ENCODE measurements at places on chromosomes 3 and 15. TPM values are rescaled to one million over a fixed set of nuclear protein-coding genes. Genes with fewer than 3 reads are reported as not detected.

The DGKG gene
- 3.5 TPM for polyA plus RNA-seq

The CFAP91 gene
- polyA plus RNA-seq: 6.0 TPM

The MASP1 gene
- 7.8 TPM for polyA plus RNA-seq

The KLHL40 gene
- polyA plus RNA-seq: not detected

The STRA6 gene
- polyA plus RNA-seq: 6.9 TPM

Data from right lung (tissue), 10 donors.